IMR-90 (cell line): ENCODE measurements at places on chromosomes 3 and 15. TPM values are rescaled to one million over a fixed set of nuclear protein-coding genes. Genes with fewer than 3 reads are reported as not detected.

GUCA1C gene
- total RNA-seq = not detected in 2 replicates

SERPINI1 gene
- total RNA-seq = 0.36 and 1.1 TPM in 2 replicates

NUDT16 gene
- total RNA-seq = 7.8 and 10.4 TPM in 2 replicates

RETNLB gene
- total RNA-seq = not detected in 2 replicates

MESP2 gene
- total RNA-seq = 0.18 and 0.28 TPM in 2 replicates

DAZL gene
- not detected in 2 replicates for total RNA-seq

- H3K27ac ChIP-seq = no peak overlapping the region
- H3K36me3 ChIP-seq = no peaks in the 10 kb centered on the region
- H3K4me3 ChIP-seq = no peak overlapping the region
- no peaks in the 10 kb centered on the region for H3K27me3 ChIP-seq
- no peak for DNase-seq
- no peaks in the 10 kb centered on the region for H3K4me1 ChIP-seq
These were observed 110.8 kb downstream of the BBX start for GRCh38 chr3:107633327-107634098.

DNA sequence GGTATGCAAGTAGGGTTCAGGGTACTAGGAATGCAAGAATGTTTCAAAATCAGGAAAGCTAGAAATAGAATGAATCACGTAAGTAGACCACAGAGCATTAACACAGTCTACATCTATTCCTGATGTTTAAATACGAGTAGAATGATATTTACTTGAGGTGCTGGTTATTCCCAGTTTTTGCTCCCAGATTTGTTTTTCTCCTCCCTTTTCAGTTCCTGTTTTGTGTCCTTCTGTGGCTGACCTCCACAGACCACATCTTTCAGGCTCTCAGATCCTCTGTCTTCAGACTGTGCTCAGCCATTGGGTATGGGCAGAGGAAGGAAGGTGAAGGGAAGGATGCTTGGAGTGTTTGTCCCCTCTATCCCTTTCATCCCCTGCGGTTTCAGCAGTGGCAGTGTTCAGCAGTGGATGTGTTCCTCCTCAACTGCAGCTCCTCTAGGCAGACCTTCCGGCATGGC, 276.6 kb downstream of the ZNF621 start:
- H3K36me3 ChIP-seq = no peaks in the 10 kb centered on the region
- no peak overlapping the region for H3K4me3 ChIP-seq
- H3K27ac ChIP-seq = no peak overlapping the region
- no peak for DNase-seq
- no peaks in the 10 kb centered on the region for H3K27me3 ChIP-seq

GRCh38 chr3:160703974-160704373, 27.0 kb downstream of the ARL14 start:
- DNase-seq = peak; percentile 23
- no peak overlapping the region for H3K27ac ChIP-seq
- no peaks in the 10 kb centered on the region for H3K36me3 ChIP-seq
- peaks cover 3% of the 10 kb centered on the region; the same call in 1 of the 2 replicates for H3K4me1 ChIP-seq
- no peak overlapping the region for H3K4me3 ChIP-seq

- no peak for DNase-seq
- H3K27ac ChIP-seq = no peak overlapping the region
- H3K4me1 ChIP-seq = no peaks in the 10 kb centered on the region
- no peaks in the 10 kb centered on the region for H3K36me3 ChIP-seq
- no peak overlapping the region for H3K4me3 ChIP-seq
These were observed 363.1 kb downstream of the MECOM start for GRCh38 chr3:169300436-169300835.

GRCh38 chr15:24269923-24270322, 405.7 kb upstream of the NPAP1 start:
- DNase-seq = no peak
- no peak overlapping the region for H3K27ac ChIP-seq
- H3K4me1 ChIP-seq = no peaks in the 10 kb centered on the region

- DNase-seq = no peak
- no peak overlapping the region for H3K27ac ChIP-seq
- no peak overlapping the region for H3K4me3 ChIP-seq
These were observed 138.9 kb downstream of the EPHB1 start for GRCh38 chr3:134933997-134934396.

GRCh38 chr15:51252671-51253070, 85.7 kb downstream of the CYP19A1 start:
- no peak overlapping the region for H3K4me3 ChIP-seq
- no peak overlapping the region for H3K27ac ChIP-seq
- no peaks in the 10 kb centered on the region for H3K4me1 ChIP-seq
- DNase-seq = no peak

DNA sequence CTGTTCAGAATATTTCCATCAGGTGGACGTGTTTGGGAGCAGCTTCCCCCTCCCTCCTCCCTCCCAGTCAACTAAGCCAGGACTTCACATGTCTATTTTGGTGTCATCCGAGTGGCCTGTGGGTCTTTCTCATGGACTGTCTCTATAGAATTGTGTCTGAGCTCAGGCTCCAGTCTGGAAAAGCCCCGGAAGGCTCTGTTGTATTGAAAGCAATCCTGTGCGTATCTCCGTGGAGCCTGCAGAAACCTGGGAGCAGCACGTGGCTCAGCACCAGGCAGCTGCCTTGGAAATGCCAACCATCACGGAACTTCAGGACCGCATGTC, 25.2 kb downstream of the COLQ start:
- H3K4me1 ChIP-seq = no peaks in the 10 kb centered on the region
- H3K4me3 ChIP-seq = no peak overlapping the region
- no peak for DNase-seq
- H3K27me3 ChIP-seq = no peaks in the 10 kb centered on the region
- no peak overlapping the region for H3K27ac ChIP-seq

GRCh38 chr3:52606373-52607085, 70.1 kb downstream of the UQCC5 start:
- peak; percentile 41 for DNase-seq
- no peak overlapping the region for H3K27ac ChIP-seq
- H3K36me3 ChIP-seq = peaks cover 32% of the 10 kb centered on the region
- no peak overlapping the region for H3K4me3 ChIP-seq
- H3K4me1 ChIP-seq = peaks cover 2% of the 10 kb centered on the region; the same call in 1 of the 2 replicates

DNA sequence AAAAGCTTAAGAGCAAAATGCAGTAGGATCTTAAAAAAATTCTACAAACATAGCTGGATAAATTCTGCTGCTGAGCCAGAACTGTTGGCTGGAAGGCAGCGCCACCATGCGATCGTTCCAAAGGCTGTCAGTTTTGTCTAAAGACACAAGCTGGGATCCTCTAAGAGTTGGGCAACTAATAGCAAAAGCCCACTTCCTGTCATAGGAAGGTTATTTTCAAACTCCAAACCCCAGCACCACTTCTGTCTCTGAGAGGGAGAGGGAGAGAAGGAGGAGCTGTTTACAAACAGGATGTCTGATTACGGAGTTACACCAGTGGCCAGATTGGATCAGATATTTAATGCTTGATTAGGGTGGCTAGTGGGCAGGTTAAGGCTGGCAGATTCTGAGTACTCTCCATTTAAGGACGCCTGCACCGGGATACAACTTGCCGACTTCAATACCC, 44.0 kb downstream of the EIF4E3 start:
- peaks cover 12% of the 10 kb centered on the region for H3K4me1 ChIP-seq
- peak; percentile 83 for DNase-seq
- peak overlapping the region; percentile 51; the same call in 1 of the 2 replicates for H3K27ac ChIP-seq
- H3K4me3 ChIP-seq = no peak overlapping the region

DNA sequence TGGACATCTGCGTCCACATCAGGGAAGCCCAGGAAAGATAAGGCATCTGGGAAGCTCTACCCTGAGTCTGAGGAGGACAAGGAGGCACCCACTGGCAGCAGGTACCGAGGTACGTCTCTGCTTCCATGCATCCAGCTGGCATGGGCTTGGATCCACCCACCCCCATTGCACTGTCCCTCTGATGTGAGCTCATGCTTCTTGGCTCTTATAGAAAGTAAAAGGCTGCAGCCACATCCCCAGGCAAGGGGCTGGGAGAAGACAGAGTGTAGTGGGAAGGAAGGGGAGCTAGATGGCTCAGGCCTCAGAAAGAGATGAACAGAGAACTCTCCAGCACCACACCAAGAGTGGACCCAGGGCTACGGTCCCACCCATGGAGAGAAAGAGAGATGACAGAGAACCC, 18.2 kb downstream of the PTH1R start:
- H3K27me3 ChIP-seq = peaks cover 28% of the 10 kb centered on the region
- H3K27ac ChIP-seq = no peak overlapping the region
- DNase-seq = no peak
- no peaks in the 10 kb centered on the region; the same call in 1 of the 2 replicates for H3K4me1 ChIP-seq
- no peaks in the 10 kb centered on the region for H3K36me3 ChIP-seq

GRCh38 chr3:87270908-87271700, 5.3 kb downstream of the POU1F1 start:
- no peaks in the 10 kb centered on the region for H3K36me3 ChIP-seq
- no peak for DNase-seq
- H3K27me3 ChIP-seq = no peaks in the 10 kb centered on the region
- no peak overlapping the region for H3K27ac ChIP-seq

DNA sequence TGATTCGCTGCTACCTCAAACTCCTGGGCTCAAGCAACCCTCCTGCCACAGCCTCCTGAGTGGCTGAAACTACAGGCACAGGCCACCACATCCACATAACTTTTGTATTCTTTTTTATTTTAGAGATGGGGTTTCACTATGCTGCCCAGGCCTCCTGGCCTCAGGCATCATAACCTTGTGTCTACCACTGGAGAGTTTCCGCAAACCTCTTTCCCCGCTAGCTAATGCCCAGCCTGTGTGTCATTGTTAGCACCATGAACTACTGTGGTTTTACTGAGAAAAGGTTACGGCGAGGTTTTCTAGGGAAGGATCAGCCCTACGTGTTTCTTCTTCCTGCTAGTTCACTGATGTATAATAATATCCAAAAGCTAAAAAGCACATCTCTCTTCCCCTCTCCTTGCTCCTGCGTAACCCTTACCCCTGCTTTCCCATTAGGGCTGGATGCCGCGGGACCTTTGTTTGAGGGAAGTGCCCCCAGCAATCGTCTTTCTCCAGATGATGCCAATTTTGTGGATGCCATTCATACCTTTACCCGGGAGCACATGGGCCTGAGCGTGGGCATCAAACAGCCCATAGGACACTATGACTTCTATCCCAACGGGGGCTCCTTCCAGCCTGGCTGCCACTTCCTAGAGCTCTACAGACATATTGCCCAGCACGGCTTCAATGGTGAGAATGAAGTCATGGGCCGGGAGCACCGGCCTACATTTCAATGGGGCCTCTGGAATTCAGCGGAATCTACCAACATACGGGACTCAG, 113.7 kb downstream of the LIPC start:
- H3K36me3 ChIP-seq = no peaks in the 10 kb centered on the region
- DNase-seq = peak; percentile 17
- peaks cover 28% of the 10 kb centered on the region for H3K4me1 ChIP-seq

DNA sequence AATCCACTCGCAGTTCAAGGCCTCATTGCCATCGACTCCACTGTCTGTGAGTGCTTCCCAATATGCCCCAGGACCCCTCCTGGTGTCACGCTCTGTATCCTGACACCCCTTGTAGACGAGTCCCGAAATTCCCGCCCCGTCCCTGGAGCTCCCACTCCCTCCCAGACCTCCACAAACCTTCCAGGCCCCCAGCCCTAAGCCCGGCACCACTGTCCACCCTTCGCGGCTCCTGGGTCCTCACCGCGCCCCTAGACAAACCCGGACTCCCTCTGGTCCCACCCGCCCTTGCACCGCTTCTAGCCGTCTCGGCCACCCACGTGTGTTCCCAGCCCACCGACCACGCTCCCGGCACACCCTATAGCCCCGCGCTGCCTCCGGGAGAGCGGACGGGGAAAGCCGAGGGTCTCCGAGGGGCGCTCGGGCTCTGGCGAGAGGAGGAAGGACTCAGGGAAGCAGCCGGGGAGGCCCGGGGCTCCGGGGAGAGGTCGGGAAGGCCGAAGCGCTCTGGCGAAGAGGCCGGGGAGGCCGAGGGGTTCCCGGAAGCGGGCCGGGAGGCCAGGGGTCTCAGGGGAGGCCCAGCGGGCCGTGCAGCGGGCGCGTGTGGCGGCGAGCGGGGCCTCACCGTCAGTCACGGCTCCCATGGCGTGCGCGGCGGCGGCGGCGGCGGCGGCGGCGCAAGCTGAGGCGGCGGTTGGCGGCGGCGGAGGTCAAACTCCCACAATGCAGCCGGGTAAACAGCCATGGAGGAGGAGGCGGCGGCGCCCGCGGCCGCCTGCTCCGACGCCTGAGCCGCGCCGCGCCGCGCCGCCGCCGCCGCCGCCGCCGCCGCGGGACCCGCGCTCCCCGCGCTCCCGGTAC, at the start of the genes ATXN7 and THOC7:
ATXN7 (plus strand) TSS at position 718 of the 858 bp plus-strand sequence. CDS start 48,732 bp downstream, outside the sequence.
THOC7 (minus strand) TSS at position 656 of the 858 bp plus-strand sequence; CDS start at position 641, 15 bp downstream.
- DNase-seq = peak; percentile 38
- peak within 1 kb of the TSS; percentile 90 for H3K27ac ChIP-seq
- no peaks in the 10 kb centered on the region for H3K27me3 ChIP-seq
- no peaks in the 10 kb centered on the region; the same call in 1 of the 2 replicates for H3K36me3 ChIP-seq
- H3K4me3 ChIP-seq = peak within 1 kb of the TSS; percentile 94
- H3K4me1 ChIP-seq = peaks cover 3% of the 10 kb centered on the region; the same call in 1 of the 2 replicates

- H3K27me3 ChIP-seq = no peaks in the 10 kb centered on the region; the same call in 1 of the 2 replicates
- no peaks in the 10 kb centered on the region for H3K4me1 ChIP-seq
- no peaks in the 10 kb centered on the region for H3K36me3 ChIP-seq
- no peak overlapping the region for H3K27ac ChIP-seq
These were observed 14.9 kb downstream of the GAP43 start for GRCh38 chr3:115638241-115638640.

DNA sequence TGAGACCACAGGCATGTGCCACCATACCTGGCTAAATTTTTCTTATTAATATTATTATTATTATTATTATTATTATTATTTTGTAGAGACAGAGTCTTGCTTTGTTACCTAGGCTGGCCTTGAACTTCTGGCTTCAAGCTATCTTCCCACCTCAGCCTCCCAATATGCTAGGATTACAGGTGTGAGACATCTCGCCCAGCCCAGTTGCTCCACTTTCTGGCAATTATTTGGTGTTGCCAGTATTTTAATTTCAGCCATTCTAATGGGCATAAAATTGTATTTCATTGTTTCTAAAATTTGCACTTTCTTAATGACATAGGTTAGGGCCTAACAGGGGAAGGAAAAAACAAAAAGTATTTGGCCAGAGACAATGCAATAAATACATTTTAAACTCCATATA, 1217.6 kb upstream of the ALCAM start:
- no peak overlapping the region for H3K27ac ChIP-seq
- no peak overlapping the region for H3K4me3 ChIP-seq
- DNase-seq = no peak
- no peaks in the 10 kb centered on the region for H3K4me1 ChIP-seq
- no peaks in the 10 kb centered on the region for H3K27me3 ChIP-seq
- H3K36me3 ChIP-seq = no peaks in the 10 kb centered on the region
